ENCODE measurements at places on chromosomes 1 and 21. TPM values are rescaled to one million over a fixed set of nuclear protein-coding genes. Genes with fewer than 3 reads are reported as not detected.

OR2L2 gene
- total RNA-seq = 0.22 TPM

RGS18 gene
- total RNA-seq = 0.22 TPM

CD160 gene
- total RNA-seq = not detected

ANKRD34A gene
- 0.42 TPM for total RNA-seq

DCDC2B gene
- 0.14 TPM for total RNA-seq

TTLL10 gene
- total RNA-seq = 0.59 TPM

GRCh38 chr1:45929257-45929687 lies 125.9 kb downstream of the MAST2 start:
- DNase-seq = no peak
- no peak overlapping the region for H3K27ac ChIP-seq
- no peaks in the 10 kb centered on the region for H3K36me3 ChIP-seq
- H3K4me3 ChIP-seq = no peak overlapping the region
- H3K4me1 ChIP-seq = no peaks in the 10 kb centered on the region
- H3K27me3 ChIP-seq = no peaks in the 10 kb centered on the region

- H3K4me3 ChIP-seq = no peak overlapping the region
- peaks cover 12% of the 10 kb centered on the region for H3K27me3 ChIP-seq
- H3K4me1 ChIP-seq = no peaks in the 10 kb centered on the region
Measured at GRCh38 chr21:44496564-44497550, 41.5 kb downstream of the LRRC3 start.

- H3K4me3 ChIP-seq = no peak overlapping the region
- DNase-seq = no peak
- no peaks in the 10 kb centered on the region for H3K4me1 ChIP-seq
- H3K27me3 ChIP-seq = no peaks in the 10 kb centered on the region
- H3K27ac ChIP-seq = no peak overlapping the region
Measured at GRCh38 chr1:7596126-7596965, 174.8 kb upstream of the VAMP3 start.

DNA sequence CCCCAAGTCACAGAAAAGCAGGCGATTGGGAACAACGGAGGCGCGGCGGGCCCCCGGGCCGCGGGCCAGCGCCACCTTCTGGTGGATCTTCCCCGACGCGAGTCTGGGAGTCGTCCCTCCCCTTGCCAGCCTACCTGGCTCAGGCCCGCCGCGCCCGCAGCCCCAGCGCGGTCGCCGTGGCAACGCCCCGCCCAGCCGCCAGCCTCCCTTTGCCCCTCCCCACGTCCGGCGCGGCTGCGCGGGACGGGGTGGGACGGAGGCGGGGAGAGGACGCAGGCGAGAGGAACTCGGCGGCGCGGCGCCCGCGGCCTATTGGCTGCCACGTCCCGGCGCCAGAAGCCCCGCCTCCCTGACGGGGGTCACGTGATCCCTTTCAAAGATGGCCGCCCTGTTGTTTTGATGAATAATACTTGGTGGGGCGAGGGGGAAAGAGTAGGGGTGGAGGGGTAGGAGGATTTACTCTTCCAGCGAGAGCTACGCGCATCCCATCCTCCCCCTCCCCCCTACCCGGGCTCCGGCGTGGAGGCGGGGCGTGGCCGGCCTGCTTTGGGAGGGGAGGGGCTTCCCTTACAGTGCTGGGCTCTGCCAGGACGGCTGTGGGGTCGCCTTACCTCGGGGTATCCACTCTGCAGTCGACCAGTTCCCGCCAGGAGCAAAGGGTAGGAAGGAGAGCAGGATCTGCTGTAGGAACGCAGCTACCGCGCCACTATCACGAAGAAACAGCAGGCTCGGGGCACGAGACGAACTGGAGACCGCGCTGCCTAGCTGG lies at the start of gene UBE4B:
Gene UBE4B, plus strand, starts transcription at position 369 of the 769 bp plus-strand sequence. CDS start 713 bp downstream, outside the sequence.
- peak within 1 kb of the TSS; percentile 91 for H3K27ac ChIP-seq
- peaks cover 7% of the 10 kb centered on the region for H3K36me3 ChIP-seq
- no peaks in the 10 kb centered on the region for H3K27me3 ChIP-seq
- peak within 1 kb of the TSS; percentile 99 for H3K4me3 ChIP-seq
- peak; percentile 98 for DNase-seq
- H3K4me1 ChIP-seq = peaks cover 28% of the 10 kb centered on the region

GRCh38 chr1:154851392-154852177 lies 18.5 kb downstream of the KCNN3 start:
- H3K27ac ChIP-seq = no peak overlapping the region
- no peak for DNase-seq

GRCh38 chr1:15939181-15940109 lies 36.5 kb downstream of the ZBTB17 start:
- peaks cover 95% of the 10 kb centered on the region for H3K36me3 ChIP-seq
- no peak overlapping the region for H3K4me3 ChIP-seq
- H3K4me1 ChIP-seq = no peaks in the 10 kb centered on the region
- H3K27me3 ChIP-seq = no peaks in the 10 kb centered on the region

DNA sequence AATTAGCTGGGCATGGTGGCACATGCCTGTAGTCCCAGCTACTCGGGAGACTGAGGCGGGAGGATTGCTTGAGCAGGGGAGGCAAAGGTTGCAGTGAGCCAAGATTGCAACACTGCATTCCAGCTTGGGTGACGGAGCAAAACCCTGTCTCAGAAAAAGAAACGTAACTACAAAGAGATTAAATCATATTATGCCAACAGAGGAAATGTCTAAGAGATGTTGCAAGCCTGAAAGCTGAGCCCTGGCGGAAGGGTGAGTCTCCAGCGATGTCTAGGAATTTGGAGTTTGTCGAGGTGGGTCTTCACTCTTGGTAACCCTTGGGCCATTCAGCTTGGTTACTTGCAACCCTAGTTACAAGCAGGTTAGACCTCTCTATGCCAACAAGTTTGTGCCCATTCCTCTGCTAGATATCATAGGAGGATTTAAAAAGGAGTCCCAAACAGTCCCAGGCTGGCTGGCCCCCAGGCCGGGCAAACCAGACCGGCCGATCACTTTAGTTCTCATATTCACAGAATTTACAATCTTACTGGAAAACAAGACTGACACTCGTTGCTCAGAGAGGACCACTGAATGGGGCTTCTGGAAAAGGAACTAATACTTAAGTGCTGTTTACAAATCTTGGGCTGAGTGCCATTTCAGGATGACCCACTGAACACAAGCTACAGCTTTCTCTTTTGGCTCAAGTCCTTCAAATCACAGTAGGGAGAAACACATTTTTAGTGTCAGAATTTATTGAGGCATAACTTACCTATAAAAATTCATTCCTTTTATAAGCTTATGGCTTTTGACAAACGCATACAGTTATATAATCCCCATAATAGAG lies 27.1 kb downstream of the SLC30A1 start:
- no peaks in the 10 kb centered on the region for H3K36me3 ChIP-seq
- H3K4me3 ChIP-seq = no peak overlapping the region
- DNase-seq = no peak
- H3K27me3 ChIP-seq = no peaks in the 10 kb centered on the region

DNA sequence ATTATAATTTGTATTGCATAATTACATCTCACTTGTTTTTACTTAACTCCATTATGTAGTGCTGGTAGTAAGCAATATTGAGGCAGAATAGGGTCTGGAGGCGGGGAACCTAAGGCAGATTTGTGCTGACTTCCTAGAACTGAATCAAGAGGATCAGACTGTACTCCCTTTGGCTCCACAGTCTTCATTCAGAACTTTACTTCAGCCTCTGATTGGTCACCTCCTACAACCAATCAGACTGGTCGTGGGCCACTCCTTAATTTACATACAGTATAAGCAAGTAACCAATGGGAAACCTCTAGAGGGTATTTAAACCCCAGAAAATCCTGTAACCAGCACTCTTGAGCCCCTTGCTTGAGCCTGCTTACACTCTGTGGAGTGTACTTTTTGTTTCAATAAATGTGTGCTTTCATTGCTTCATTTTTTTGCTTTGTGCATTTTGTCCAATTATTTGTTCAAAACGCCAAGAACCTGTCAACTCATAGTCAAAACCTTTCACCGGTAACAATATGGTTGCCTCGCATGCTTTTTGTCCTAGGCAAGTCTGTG lies 31.6 kb downstream of the ZBTB8OS start:
- DNase-seq = no peak
- H3K4me3 ChIP-seq = no peak overlapping the region
- no peaks in the 10 kb centered on the region for H3K27me3 ChIP-seq
- peaks cover 8% of the 10 kb centered on the region for H3K36me3 ChIP-seq
- H3K27ac ChIP-seq = no peak overlapping the region

GRCh38 chr1:239677362-239677761 lies 291.0 kb downstream of the CHRM3 start:
- no peaks in the 10 kb centered on the region for H3K36me3 ChIP-seq
- H3K4me1 ChIP-seq = no peaks in the 10 kb centered on the region
- no peaks in the 10 kb centered on the region for H3K27me3 ChIP-seq
- no peak overlapping the region for H3K4me3 ChIP-seq
- H3K27ac ChIP-seq = no peak overlapping the region
- no peak for DNase-seq

- H3K27me3 ChIP-seq = no peaks in the 10 kb centered on the region
- H3K36me3 ChIP-seq = no peaks in the 10 kb centered on the region
- no peak overlapping the region for H3K27ac ChIP-seq
- no peak for DNase-seq
Measured at GRCh38 chr21:28464095-28464494, 528.6 kb downstream of the LTN1 start.

DNA sequence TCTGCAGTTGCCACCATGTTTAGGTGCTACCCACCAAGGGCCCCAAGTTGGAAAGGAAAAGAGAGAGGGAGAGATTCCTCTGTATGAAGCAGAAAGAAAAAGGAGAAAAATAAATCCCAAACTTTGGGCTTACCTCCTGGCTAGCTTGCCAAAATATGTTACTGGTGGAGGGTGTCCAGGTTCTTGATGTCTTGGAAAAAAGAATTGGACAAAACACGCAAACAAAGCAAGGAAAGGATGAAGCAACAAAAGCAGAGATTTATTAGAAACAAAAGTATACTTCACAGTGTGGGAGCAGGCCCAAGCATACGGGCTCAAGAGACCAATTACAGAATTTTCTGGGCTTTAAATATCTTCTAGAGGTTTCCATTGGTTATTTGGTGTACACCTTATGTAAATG lies 204.5 kb upstream of the LRRC7 start:
- no peak overlapping the region for H3K27ac ChIP-seq
- no peaks in the 10 kb centered on the region for H3K27me3 ChIP-seq
- H3K4me3 ChIP-seq = no peak overlapping the region
- no peaks in the 10 kb centered on the region for H3K36me3 ChIP-seq
- no peak for DNase-seq
- no peaks in the 10 kb centered on the region for H3K4me1 ChIP-seq

GRCh38 chr1:206998816-206999215 lies 28.6 kb upstream of the FCAMR start:
- no peak for DNase-seq

GRCh38 chr1:116553386-116554115 lies 17.3 kb downstream of the CD58 start:
- no peak overlapping the region for H3K4me3 ChIP-seq
- no peaks in the 10 kb centered on the region for H3K36me3 ChIP-seq
- H3K4me1 ChIP-seq = peaks cover 45% of the 10 kb centered on the region
- H3K27ac ChIP-seq = no peak overlapping the region
- no peak for DNase-seq
- no peaks in the 10 kb centered on the region for H3K27me3 ChIP-seq

DNA sequence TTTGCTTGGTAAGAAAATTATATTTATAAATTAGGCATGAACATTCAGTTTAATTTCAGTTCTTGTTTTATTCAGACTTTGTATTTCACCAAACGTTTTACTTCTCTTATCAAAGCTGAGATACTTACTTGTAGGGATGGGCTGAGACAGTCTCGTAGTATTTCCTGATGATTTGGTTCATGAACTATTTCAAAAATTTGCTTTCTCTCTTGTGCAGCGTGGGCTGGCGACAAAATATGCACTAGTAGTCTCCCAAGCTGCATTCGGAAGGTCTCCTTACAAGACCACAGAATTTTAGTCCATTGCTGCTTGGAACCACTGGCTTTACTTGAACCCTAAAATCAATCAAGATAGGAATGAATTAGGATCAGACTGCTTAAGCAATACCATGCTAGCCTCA lies 91.7 kb upstream of the GNG4 start:
- H3K27me3 ChIP-seq = no peaks in the 10 kb centered on the region
- DNase-seq = no peak
- no peak overlapping the region for H3K4me3 ChIP-seq
- H3K4me1 ChIP-seq = no peaks in the 10 kb centered on the region
- H3K27ac ChIP-seq = no peak overlapping the region

DNA sequence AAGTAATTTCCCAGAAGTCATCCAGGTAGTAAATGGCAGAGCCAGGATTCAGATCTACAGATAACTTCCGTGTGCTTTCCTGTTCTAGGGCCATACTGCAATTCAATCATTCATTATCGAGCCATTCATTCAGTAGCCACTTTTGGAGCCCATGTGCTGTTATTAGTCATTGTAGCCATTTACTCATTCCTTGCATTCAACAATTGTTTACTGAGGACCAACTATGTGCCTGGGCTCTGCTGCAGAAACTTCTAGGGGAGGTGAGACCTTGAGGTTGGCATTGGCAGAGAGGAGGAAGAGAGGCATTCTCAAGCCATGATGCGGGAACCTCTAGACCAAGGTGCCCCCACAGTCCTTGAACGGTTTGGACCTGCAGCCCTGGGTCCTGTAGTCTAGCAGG lies 27.9 kb downstream of the EPHB2 start:
- H3K27me3 ChIP-seq = no peaks in the 10 kb centered on the region
- no peak for DNase-seq

DNA sequence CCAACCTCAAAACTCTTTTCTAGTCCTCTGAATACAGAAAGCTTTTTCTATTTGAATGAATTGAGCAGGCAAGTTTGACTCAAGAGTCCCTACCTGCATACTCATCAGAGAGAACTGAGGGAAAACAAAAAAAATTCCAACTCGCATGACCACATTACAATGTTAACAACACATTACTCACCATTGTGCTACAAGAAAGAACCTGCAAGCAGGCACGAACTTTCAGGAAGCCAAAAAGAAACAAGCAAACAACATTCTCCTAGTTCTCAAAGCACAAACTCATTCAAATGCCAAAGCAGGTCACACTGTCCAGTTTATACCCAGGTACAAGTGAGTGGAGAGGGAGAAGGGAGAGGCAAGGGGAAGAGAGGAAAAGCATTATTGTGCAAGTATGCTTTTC lies 14.6 kb downstream of the OTUD7B start:
- no peak overlapping the region for H3K27ac ChIP-seq
- no peaks in the 10 kb centered on the region for H3K36me3 ChIP-seq
- no peak overlapping the region for H3K4me3 ChIP-seq
- H3K27me3 ChIP-seq = no peaks in the 10 kb centered on the region
- no peak for DNase-seq

DNA sequence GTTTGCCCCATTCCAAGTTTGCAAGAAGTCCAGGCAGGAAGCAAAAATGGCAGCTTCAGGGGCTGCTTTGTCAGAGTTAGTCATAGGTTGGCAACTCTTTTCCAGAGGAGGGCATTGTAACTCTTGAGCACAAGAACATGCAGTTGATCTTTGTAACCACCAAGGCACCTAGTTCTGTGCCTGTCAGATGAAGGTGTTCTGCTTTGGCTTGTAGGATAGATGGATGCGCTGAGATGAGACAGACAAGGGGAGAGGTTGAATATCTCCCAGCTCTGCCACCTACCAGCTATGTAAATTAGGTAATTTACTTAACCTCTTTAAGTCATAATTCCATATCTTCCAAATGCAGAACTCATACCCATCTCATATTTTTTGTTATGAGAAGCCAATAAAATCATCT lies 89.3 kb downstream of the ZNF648 start:
- H3K4me1 ChIP-seq = no peaks in the 10 kb centered on the region
- no peaks in the 10 kb centered on the region for H3K36me3 ChIP-seq
- peaks cover 15% of the 10 kb centered on the region for H3K27me3 ChIP-seq
- no peak for DNase-seq
